H4 (cell line): ENCODE measurements at places on chromosomes 2 and 18. TPM values are rescaled to one million over a fixed set of nuclear protein-coding genes. Genes with fewer than 3 reads are reported as not detected.

Gene NFE2L2
- 116 and 128 TPM in 2 replicates for total RNA-seq

Gene ADCY3
- total RNA-seq: 11.3 and 26.8 TPM in 2 replicates

Gene SH3RF3
- total RNA-seq: 0.45 and 0.87 TPM in 2 replicates

Gene ATP8B1
- 0.64 and 1.8 TPM in 2 replicates for total RNA-seq

Gene RBM44
- 0.12 TPM in 1 of 2 replicates, not detected in the other for total RNA-seq

DNA sequence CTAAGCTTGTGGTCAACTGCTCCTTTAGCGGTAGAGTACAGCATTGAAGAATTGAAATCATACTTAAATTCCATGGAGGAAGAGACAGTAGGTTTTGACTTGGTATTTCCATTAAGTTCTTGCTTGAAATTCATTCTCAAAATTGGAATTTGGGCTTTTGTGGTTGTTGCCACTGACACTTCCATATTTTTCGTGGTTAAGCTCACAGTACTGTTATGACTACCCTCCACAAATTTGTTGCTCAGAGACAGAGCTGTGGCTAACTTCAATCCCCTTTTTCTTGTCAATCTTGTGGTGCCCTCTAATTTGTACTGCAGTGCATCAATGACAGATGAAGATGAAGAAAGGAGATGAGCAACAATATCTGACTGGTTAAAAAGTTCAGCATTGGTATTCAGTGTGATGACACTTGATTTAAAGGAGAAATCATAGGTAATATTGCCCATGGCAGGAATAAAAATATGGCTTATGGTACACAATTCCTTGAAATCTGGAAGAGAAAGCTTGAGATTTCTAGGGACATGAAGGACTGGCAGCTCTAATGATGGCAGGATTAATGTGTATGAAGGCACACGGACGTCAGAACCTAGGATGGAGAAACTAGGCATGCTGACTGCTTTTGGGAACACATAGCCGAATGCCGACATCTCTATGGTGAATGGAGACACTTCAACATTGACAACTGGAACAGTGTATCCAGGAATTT lies 37.3 kb downstream of the APOB start:
- no peak for DNase-seq

GRCh38 chr2:234292205-234292961 lies 204.5 kb downstream of the ARL4C start:
- DNase-seq: no peak

DNA sequence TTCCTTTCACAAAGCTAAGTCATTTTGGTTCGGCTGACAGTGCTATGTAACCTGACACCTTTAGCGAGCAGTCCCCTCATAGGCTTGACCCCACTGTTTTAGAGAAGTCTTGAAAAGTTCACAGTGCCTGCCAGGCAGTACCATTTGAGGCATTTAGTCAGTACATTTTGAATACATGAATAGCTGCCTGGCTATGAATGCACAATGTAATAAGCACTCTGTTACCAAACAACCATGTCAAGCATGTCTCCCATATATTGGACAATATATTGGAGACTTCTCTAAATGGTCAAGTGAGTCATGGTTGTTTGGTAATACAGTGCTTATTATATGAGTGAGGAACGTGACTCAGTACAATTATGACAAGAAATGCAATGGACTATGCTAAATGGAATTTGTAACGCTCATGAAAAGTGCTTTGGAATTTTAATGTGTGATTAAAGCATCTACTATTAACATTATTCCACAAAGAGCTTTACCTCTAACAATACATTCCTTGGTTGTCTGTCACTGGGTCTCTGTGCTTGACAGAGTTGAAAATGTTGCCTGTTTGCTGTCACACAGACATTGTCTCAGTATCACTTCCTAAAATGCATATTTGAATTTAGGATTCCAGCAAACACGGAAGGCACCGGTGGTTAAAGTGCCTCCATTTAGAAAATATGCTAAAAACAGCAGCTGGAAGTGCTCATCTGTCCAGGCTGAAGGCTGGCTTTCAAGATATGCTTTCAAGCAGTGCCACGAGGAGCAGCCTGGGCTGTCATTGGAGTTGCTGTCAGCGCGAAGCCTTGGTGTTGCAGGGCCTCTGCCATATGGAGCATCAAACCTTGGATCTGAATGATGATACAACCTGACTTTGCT lies 458.6 kb downstream of the FBXO15 start:
- no peak for DNase-seq

GRCh38 chr2:221494556-221494955 lies 77.5 kb downstream of the EPHA4 start:
- DNase-seq: no peak

DNA sequence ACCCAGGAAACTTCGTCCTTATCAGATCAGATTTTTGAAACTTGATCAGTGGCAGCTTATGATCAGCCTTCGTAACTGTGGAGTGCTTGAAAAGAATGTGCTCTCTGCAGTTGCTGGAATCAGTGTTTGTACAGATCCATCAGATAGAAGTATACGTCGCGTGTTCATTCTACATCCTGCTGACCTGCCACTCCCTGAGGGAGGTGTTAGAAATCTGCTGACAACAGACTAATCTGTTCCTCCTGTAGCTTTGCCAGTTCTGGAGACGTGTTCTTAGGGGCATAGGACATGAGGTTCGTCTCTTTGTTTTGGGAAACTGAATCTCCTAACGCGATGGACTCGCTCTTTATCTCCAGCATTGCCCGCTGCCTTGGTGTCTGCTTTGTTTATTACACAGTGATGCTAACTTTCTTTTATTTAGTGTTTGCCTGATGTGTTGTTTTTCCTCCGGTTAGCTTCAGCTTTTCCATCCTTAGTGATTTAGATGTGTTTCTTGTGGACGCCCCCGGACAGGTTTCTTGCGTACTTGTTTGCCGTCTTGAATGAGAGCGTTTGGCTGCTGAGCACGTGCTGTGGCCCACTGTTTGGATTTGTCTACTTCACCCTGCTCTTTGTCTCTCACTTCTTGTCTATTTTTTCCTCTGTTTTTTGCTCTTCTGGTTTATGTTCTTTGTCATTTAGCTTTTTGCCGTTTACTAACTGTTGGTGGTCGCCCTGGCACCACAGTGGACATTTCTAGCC lies 17.4 kb upstream of the GAL3ST2 start:
- DNase-seq: no peak
